ENCODE measurements at places on chromosomes 5 and 9.
A peak's percentile ranks its signal among the peaks of the same experiment; 100 is the strongest.

- no peak for DNase-seq
Measured at GRCh38 chr5:134846641-134846960, 833 bp downstream of the C5orf24 start.

- peak; percentile 52 for DNase-seq
Measured at GRCh38 chr9:96460470-96460869, 10.5 kb downstream of the HABP4 start.

DNA sequence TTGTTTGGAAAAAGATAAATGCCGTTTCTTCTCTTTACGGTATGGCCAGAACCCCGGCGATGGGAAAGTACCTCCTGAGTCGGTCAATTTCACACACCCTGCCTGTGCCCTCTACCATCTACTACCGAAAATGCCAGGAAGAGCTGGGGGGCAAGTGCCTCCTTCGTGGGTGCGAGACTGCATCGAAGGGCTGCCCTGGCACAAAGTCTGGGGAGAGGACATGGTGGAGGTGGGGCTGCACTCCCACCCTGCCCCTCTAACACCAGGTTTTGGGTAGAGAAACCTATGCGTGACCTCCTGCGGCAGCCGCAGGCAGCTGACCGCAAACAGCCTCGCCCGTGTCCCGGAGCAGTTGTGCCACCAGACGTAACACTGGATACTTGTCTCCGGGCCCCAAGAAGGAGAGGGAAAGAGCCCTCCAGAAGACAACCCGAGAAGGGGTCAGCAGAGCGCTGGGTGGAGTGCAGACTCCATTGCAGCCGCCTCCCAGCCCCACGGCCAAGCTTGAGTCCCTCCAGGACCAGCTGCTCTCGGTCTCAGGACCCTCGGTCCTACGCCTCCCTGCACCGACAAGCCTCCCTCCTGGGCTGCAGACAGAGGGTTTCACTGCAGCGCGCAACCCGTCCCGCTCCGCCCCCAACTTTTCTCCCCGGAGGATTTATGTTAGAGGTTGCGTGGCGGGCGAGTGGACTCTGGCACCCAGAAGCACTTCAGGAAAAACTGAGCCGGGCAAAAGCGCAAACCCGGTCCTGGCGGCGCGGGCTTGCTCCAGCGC, 823 bp upstream of the PRDM6 start:
- no peak for DNase-seq

- peak; percentile 79 for DNase-seq
Measured at GRCh38 chr5:73496984-73497457, 1.2 kb upstream of the BTF3 start.

GRCh38 chr5:96093340-96093739, 131.7 kb upstream of the ELL2 start:
- no peak for DNase-seq

DNA sequence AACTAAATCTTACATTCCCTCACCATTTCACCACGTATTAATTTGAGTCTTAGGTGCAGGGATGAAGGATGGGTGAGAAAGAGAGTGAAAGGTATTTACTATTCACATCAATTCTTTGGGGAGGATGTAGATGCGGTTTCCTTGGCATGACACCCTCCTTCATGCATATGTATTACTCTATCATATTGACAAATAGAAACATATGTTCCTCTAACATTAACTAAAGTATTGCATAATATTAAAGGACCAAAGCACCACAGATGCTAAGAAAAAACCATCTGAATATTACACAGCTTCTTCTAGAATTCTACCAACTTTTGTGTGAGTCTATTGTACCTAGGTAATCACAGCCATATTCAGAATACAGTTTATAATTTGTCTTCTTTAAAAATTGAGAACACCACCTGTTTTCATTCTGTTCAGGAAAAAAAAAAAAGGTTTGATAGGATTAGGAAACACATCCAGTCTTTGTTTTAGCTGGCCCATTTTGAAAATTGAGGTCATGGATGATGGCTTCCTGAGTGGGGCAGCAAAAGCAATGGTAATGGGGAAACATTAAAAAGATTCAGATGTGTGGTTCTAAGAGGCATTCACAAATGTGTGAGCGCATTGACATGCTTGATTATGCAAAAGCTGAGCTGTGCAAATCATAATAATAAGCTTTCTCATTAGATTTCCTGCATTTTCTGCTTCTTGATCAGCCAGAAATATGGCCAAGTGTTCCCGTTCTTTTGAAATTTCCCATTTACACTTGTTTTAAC, 1011.5 kb upstream of the NUDT12 start:
- no peak for DNase-seq

- no peak for DNase-seq
Measured at GRCh38 chr5:58231041-58231440, 228.8 kb downstream of the PLK2 start.

DNA sequence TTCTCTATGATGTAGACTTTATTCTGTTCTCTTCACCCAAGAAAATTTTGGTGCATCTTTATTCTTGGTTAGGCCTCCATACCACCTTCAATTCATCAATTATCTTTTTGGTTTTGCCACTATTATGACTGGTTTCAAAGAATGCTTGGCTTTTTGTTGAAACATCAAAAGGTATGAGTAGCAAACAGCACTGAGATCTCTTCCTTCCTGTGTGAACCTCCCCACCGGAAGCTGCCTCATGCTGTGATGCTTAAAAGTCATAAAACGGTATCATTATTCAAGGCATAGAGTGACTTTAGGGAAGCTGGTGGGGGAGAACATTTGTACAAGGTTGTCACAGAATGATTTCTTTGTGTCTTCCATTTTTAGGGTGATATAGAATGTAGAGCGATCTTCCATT, 70.6 kb downstream of the IQGAP2 start:
- no peak for DNase-seq

GRCh38 chr9:129335464-129336129, 157.5 kb upstream of the IER5L start:
- DNase-seq, result no peak

DNA sequence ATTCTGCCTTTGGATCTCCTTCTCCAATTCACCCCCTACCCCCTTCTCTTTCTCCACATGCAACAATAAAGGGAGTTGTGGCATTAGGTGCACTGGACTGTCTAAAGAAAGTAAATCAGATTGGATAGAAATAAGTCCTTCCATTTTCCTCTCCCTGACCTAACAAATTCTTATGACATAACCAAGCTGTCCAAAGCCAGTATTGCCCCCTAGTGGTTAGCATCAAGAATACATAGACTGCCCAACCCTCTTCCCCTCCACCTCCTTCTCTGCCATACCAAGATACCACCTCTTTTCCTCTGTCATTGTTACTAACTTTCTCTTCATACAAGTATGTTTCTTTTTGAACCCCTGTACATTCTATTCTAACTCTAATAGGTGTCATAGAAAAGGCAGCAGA, 45.7 kb downstream of the PPARGC1B start:
- DNase-seq, result peak; percentile 18

DNA sequence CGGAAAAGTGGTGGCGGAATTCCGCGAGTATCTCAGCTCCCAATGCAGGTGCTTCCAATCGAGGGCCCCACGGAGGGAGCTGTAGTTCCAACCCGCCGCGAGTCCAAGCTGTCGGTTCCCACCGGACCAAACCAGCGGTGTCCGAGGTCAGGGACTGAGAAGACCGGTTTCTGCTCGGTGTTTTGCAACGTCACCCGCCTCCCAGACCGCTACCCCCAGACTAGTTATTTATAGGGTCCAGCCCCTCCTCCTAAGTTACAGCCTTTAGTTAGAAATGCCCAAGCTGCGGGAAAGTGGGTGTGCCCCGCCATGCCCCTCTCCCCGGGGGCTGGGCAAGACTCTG, 677 bp upstream of the MYORG start:
- no peak for DNase-seq

DNA sequence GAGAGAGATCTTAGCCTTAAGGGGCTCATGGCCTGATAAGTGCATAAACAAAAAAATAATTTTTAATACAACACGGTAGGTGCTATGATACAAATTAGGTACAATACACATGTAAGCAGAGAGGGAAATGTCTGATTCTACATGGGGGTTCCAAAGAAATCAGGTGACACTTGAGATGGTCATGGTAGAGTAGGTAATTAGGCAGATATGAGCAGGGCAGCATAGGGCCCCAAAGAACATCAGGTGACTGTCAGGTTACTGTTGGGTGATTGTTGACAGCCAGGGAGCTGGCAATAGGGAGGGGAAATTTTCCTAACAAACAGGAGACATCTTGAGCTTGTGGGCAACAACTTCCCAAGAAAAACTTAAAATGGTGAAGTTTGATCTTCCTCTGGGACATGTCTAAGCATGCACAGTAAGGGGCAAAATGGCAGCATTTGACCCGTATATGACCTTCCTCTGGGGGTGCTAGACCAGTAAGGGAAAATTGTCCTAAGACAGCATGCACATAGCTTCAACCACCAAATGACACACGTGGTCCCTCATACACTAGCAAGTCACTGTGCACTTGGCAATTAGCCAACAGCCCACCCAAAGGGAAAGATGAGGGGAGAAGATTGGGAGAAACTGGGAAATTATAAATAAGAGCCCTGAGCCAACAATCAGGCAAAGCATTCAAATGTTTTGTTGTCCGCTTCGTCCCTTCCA, 37.3 kb upstream of the TENT4A start:
- DNase-seq, result no peak

DNA sequence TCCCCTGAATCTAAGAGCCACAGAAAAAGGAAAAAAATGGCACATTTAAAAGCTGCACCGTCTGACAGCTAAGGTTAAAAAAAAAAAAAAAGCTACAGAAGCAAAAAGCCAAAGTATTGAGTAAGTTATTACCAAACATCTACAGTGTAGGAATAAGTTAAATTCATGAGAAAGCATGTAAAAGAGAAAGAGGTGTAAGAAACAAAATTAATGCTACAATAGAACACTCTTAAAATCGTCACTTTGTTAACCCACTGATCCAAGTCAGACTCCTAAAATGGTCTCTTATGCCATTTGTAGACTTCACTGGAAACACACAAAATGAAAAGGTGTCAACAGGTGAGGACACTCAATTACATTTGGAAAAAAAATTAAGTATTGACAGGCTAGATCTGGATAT, 120.2 kb downstream of the SSBP2 start:
- DNase-seq, result no peak

GRCh38 chr5:145509336-145510136, 325.6 kb downstream of the PRELID2 start:
- DNase-seq, result no peak

- DNase-seq, result no peak
Measured at GRCh38 chr5:1836176-1836890, 35.1 kb downstream of the NDUFS6 start.

GRCh38 chr5:32276173-32276853, 36.4 kb downstream of the MTMR12 start:
- DNase-seq, result no peak

GRCh38 chr5:82656341-82656761, 378.2 kb upstream of the RPS23 start:
- no peak for DNase-seq

DNA sequence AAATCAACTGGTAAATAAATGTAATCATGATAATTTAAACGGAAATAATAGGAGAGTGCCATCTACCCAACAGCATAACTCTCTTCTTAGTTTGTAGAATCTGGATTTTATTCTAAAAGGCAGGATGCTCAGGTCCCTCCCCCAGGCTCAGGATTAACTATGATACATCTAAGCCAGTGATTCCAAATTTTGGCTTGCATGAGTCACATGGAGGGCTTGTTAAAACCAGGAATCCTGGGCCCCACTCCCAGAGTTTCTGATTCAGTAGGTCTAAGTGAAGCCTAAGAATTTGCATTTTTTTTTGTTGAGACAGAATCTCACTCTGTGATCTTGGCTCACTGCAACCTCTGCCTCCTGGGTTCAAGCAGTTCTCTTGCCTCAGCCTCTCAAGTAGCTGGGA, 62.3 kb upstream of the ZFR start:
- DNase-seq, result peak; percentile 98

- DNase-seq, result no peak
Measured at GRCh38 chr5:118440496-118440895, 547.9 kb downstream of the DTWD2 start.

GRCh38 chr9:93121316-93122241, 12.5 kb downstream of the NINJ1 start:
- DNase-seq, result no peak

DNA sequence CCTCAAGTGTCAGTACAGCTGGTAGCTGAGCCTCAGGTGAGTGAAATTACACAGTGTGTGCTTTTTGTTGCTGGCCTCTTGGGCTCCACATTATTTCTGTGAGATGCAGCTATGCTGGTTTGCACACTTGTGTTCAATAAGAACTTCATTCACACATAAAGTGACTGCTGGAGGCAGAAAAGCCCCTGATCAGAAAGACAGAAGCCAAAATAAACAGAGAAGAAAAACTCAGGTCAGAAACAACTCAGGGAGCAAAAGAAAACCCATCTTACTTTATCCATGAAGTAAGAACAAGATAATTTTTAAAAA, 15.1 kb downstream of the PNPLA7 start:
- DNase-seq, result no peak

GRCh38 chr5:119078861-119079260, 8.0 kb downstream of the DMXL1 start:
- peak; percentile 44 for DNase-seq

Measured in fibroblast of skin of scalp (primary cell).